ENCODE measurements at places on chromosomes 2 and 18. TPM values are rescaled to one million over a fixed set of nuclear protein-coding genes. Genes with fewer than 3 reads are reported as not detected.

- H3K4me3 ChIP-seq, result no peak overlapping the region
- H3K4me1 ChIP-seq, result no peaks in the 10 kb centered on the region
- no peak overlapping the region for H3K27ac ChIP-seq
- no peaks in the 10 kb centered on the region for H3K27me3 ChIP-seq
- H3K36me3 ChIP-seq, result no peaks in the 10 kb centered on the region
Measured at GRCh38 chr18:38948436-38948835, 1382.8 kb upstream of the CELF4 start.

DNA sequence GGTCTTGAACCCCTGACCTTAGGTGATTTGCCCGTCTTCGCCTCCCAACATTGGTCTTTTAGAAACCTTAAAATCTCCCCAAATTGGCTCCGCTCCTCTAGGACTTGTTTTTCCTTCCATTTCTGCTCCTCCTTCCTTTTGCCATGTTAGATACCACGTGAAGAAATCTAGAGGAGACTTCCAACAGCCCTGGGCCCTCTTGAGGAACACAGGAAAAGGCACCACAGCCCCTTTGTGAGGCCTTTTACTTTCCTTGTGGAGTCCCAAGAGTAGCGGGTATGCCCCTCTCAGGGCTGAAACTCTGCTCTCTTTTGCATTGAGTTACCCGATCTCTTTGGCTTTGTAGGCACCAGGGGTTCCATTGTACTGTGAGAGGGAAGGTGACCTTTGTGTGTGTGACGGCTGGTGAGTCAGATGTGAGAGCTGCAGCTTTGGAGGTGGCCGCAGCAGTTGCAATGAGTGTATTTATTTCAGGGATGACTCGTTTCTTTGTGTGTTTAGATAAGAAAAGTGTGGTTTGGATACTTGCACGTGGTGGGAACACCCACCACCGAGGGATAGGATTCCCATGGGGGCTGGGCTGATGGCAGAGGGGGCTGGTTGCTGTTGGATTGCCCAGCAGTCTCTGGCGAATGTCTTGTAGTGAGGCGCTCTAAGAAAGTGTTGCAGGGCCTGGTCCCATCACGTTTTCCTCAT, 218.4 kb upstream of the HS6ST1 start:
- DNase-seq, result no peak
- H3K27ac ChIP-seq, result peak overlapping the region; percentile 19

- H3K4me1 ChIP-seq, result peaks cover 29% of the 10 kb centered on the region
- peak; percentile 97 for DNase-seq
- H3K4me3 ChIP-seq, result peak within 1 kb of the TSS; percentile 73
- H3K27me3 ChIP-seq, result no peaks in the 10 kb centered on the region
- H3K36me3 ChIP-seq, result peaks cover 16% of the 10 kb centered on the region
Measured at GRCh38 chr2:85561280-85562212, at the start of gene GGCX. TSS of gene GGCX (minus strand) at chr2:85561493. CDS start at chr2:85561428, 65 bp downstream.

- no peak for DNase-seq
- no peaks in the 10 kb centered on the region for H3K4me1 ChIP-seq
- no peak overlapping the region for H3K27ac ChIP-seq
- H3K4me3 ChIP-seq, result no peak overlapping the region
- no peaks in the 10 kb centered on the region for H3K36me3 ChIP-seq
Measured at GRCh38 chr2:86274918-86275275, 62.5 kb downstream of the REEP1 start.

GRCh38 chr2:203610558-203610957, 75.5 kb upstream of the RAPH1 start:
- no peak overlapping the region for H3K27ac ChIP-seq
- no peak overlapping the region for H3K4me3 ChIP-seq
- H3K36me3 ChIP-seq, result no peaks in the 10 kb centered on the region

DNA sequence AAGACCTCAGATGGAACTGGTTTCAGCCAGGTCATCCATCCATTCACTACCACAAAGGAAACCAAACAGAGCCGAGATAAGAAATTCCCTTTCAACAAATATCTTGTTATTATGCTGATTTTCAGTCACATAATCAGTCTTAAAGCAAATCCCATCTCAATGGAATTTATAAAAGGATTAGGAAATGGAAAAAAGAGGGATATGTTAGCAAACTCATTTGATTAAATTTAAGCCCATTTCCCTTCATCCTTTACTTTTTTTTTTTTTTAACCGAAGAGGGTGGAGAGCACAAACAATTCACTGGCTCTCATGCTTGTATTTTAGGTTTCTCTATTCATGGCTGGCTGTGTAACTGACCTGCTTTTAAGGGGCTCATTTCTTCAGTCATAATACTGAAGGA, 109.0 kb upstream of the GATA6 start:
- H3K36me3 ChIP-seq, result no peaks in the 10 kb centered on the region
- H3K27ac ChIP-seq, result no peak overlapping the region
- DNase-seq, result no peak
- H3K27me3 ChIP-seq, result no peaks in the 10 kb centered on the region

- DNase-seq, result no peak
- H3K27ac ChIP-seq, result no peak overlapping the region
- peaks cover 8% of the 10 kb centered on the region for H3K4me1 ChIP-seq
- peaks cover 20% of the 10 kb centered on the region for H3K27me3 ChIP-seq
Measured at GRCh38 chr18:47746615-47747014, 183.8 kb downstream of the SMAD2 start.

DNA sequence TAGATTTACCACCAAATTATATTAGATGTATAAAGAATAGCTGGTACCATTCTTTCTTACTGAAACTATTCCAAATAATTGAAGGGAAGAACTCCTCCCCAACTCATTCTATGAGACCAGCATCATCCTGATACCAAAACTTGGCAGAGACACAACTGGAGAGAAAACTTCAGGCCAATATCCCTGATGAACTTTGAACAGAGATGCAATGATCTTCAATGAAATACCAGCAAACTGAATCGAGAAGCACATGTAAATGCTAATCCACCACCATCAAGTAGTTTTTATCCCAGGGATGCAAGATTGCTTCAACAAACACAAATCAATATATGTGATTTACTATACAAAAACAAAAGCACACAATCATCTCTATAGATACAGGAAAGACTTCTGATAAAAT, 329.8 kb downstream of the RDH14 start:
- no peak overlapping the region for H3K27ac ChIP-seq
- H3K4me3 ChIP-seq, result no peak overlapping the region
- H3K27me3 ChIP-seq, result no peaks in the 10 kb centered on the region
- no peaks in the 10 kb centered on the region for H3K4me1 ChIP-seq
- no peak for DNase-seq
- H3K36me3 ChIP-seq, result no peaks in the 10 kb centered on the region

DNA sequence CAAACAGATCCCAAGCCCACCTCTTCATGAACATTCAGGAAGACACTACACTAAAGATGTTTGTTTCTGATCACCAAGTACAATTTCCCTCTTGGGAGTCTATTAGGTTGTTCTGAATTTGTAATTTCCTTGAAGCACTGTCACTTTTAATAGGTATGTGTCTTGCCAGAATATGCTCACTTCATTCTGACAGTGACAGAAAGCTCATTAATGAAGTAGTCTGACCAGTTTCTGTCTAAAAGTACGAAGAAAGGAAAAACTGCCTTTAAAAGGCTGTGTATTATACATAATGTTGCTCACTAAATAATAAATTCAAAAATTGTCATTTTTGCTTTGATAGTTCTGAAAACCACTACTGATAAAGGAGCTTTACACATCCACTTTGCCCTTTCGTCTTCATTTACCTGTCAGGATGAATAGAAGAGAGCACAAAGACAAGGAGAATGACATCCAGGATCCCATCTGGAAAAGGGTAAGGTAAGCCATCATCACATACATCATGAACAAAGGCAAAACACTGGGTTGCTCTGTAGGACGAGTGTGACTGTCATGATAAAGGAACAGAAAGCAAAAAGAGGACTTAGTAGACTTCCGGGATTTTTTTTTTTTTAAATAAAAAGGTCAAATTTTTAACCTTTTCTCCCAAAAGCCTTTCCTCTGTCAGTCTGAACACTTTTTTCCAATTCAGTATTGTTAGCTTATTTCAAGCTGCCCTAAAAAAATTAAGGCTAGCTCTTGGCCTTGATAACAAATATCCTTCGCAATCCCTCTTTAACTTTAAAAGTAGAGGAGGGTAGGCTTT, 103.4 kb downstream of the METTL8 start:
- DNase-seq, result no peak
- no peak overlapping the region for H3K4me3 ChIP-seq
- no peaks in the 10 kb centered on the region for H3K27me3 ChIP-seq
- no peaks in the 10 kb centered on the region for H3K36me3 ChIP-seq

- peaks cover 95% of the 10 kb centered on the region for H3K36me3 ChIP-seq
- peaks cover 10% of the 10 kb centered on the region for H3K4me1 ChIP-seq
- DNase-seq, result no peak
- H3K4me3 ChIP-seq, result no peak overlapping the region
Measured at GRCh38 chr2:238171575-238172187, 12.9 kb downstream of the ERFE start.

GRCh38 chr18:10923551-10924070, 225.8 kb downstream of the PIEZO2 start:
- no peak overlapping the region for H3K27ac ChIP-seq
- H3K4me1 ChIP-seq, result peaks cover 6% of the 10 kb centered on the region
- H3K27me3 ChIP-seq, result no peaks in the 10 kb centered on the region

DNA sequence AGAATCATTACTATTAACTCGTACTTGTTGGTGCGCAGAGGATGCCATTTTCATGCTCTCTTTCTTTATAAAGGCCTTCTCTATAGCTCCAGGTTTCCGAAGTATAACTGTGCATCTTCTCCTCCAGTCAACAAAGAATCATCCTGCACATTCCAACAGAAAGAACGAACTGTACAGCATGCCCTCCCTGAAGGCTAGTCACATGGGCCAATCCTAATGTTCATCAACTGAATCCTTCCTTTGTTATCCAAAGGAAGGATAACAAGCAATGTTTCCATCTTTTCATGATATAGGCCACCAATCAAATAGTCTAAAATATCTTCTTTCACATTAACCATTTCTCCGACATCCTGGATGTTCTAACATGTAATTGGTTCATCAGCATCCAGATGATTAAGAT, 66.9 kb upstream of the LDLRAD4 start:
- H3K4me1 ChIP-seq, result no peaks in the 10 kb centered on the region
- no peaks in the 10 kb centered on the region for H3K27me3 ChIP-seq
- no peak overlapping the region for H3K27ac ChIP-seq
- H3K36me3 ChIP-seq, result no peaks in the 10 kb centered on the region
- no peak overlapping the region for H3K4me3 ChIP-seq
- no peak for DNase-seq

GRCh38 chr2:142415461-142415860, 284.6 kb upstream of the LRP1B start:
- H3K27me3 ChIP-seq, result no peaks in the 10 kb centered on the region
- H3K4me3 ChIP-seq, result no peak overlapping the region
- no peak for DNase-seq
- no peak overlapping the region for H3K27ac ChIP-seq

DNA sequence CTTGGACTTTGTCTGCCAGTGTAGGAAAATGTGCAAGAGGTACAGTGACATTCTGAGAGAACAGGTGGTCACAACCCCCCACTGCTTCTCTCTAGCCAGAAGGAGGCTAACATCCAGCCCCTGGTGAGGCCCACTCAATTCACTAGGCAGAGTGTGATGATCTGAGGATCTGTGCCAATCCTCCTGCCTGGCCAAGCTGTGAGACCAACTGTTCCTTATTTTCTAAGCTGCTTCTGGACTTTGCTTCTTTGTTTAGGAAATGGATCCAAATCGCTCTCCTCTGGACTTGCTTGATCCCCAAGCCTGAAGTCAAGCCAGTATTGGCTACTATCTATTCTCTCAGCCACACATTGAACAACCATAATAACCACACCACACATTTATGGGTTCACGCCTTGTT, 202.8 kb downstream of the PIK3C3 start:
- no peak for DNase-seq
- no peaks in the 10 kb centered on the region for H3K36me3 ChIP-seq
- no peak overlapping the region for H3K27ac ChIP-seq
- no peaks in the 10 kb centered on the region for H3K4me1 ChIP-seq
- H3K4me3 ChIP-seq, result no peak overlapping the region
- no peaks in the 10 kb centered on the region for H3K27me3 ChIP-seq

SPAST gene
- total RNA-seq, result 16.7 TPM

RBM44 gene
- total RNA-seq, result 0.41 TPM

TUBA3E gene
- total RNA-seq, result not detected

KCNJ13 gene
- not detected for total RNA-seq

CKAP2L gene
- total RNA-seq, result 5.2 TPM

RGPD4 gene
- total RNA-seq, result 0.29 TPM

HOXD12 gene
- not detected for total RNA-seq

SKA1 gene
- 2.4 TPM for total RNA-seq

PGAP1 gene
- 17.4 TPM for total RNA-seq
